ENCODE measurements at places on chromosomes 1 and 21.

DNA sequence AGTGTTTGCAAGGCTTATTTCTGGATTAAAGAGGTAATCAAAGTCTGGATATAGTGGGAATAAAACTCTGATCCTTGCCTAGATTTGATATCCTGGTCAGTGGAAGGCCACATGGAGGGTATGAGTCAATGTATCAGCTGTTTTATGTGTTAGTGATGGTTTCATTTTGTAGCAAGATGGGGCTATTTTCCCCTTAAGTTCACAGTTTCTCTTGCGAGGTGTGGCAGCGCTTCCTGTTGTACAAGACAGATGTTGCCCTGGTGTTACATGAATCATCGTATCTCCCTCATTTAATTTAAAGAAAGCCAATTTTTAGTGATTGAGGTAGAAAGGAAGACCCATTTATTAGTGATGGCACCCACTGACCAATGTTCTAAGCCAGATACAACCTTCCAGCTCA is 220.2 kb downstream of the DUSP10 start:
- no peak for DNase-seq

DNA sequence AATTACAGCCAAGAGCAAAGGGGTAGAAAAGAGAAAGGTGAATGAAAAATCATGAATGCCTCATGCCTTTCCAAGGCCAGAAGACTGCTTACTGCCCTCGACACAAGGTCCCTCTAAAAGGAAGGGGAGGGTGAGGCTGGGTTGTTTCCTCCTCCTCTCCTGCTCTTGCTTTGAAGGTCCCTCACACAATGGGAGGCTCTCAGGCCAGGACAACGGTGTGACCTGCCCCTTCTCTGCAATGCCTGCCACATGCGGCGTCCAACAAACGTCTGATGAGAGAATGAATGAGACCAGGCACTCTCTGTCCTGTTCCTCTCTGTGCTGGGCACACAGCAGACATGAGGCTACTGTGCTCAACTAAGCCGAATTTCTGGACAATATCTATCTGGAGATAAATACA is 51.3 kb downstream of the SSBP3 start:
- DNase-seq: no peak

- no peak for DNase-seq
These were observed at the start of gene KANK4 for GRCh38 chr1:62318756-62319544. TSS of gene KANK4 (minus strand) at chr1:62319434. CDS start at chr1:62281564, 37,870 bp downstream.

GRCh38 chr1:101366513-101367215 is 129.8 kb downstream of the S1PR1 start:
- DNase-seq: peak; percentile 37

DNA sequence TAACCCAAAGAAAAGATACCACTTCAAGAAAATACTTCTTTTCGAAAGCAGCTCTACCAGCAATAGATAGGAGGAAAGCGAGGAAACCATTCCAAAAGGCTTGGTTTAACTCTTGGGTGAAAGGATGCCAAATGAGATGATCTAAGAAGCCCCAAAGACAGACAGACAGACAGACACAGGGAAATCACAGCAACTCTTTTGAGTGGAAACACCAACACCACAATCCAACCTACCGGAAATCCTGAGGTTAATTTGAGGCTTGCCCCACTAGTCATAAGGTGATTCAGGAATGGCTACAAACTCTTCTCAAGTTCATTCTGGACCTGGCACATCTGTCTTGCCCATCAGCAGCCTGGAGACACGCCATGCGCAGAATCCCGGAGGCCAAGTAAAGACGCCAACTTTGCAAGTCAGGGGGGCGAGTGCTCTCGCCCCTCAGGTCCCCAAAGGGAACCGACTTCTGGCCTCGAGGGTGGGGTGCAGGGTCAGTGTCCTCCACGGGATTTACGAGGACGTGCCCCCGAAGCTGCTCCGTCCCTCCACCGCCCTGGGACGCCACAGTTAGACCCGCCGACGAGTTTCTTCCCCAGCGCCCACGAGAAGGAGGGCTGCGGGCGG is 778 bp downstream of the EVI5 start:
- DNase-seq: peak; percentile 64

- DNase-seq: no peak
These were observed 31.7 kb downstream of the A3GALT2 start for GRCh38 chr1:33288976-33289857.

DNA sequence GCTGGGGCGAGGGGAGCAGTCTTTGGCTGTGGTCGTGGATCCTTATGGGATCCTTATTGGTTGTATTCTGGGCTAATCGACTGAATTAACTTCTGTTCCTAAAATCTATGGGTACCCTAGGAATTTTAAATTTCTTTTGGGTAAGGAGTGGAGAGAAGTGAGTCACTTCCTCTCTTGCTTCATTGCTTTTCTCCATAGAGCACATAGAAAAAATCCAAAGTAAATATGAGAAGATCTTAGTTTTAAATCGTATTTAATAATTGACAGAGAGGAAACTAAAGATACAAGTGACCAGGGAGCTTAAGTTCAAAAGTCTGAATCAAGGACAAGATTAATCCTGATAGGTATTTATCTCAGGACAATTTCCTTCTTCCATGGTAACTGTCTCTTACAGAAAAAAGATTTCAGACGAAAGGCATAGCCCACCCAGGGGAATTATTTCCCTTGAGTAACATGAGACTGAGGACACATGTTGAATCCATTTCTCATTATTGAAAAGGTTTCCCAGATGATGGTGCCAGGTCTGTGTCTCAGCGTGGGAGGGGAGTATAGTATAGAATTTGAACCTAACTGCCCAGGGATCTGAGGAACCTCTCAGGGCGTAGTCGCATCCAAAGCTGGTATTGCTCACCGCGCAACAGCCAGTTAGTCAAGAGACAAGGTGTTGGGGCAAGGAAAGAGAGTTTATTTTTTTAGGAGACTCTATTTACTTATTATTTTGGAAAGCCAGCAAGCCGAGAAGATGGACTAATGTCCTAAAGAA is 28.7 kb upstream of the FASLG start:
- peak; percentile 62 for DNase-seq

- no peak for DNase-seq
These were observed 532.6 kb downstream of the KCNT2 start for GRCh38 chr1:196075621-196076020.
